ENCODE measurements at places on chromosomes 4 and X.

- no peak for DNase-seq
Measured at GRCh38 chr4:141922236-141922635, 285.9 kb downstream of the IL15 start.

DNA sequence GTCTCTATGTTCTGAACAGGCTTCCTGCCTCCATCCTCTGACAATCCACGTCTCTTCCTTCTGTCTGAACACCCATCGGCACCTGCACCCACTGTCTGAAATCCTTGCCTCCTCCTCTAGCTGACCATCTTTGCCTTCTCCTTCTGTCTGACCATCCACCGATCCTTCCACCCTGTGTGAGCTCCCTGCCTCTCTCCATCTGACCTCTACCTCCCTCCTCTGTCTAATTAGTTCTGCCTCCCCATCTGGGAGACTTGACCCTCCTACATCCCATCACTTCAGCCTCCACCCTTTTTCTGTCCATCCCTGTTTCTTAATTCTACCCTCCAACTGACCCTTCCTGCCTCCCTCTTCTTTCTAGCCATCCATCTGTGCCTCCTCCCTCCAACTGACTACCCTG lies 10.0 kb downstream of the SLC38A5 start:
- no peak for DNase-seq

DNA sequence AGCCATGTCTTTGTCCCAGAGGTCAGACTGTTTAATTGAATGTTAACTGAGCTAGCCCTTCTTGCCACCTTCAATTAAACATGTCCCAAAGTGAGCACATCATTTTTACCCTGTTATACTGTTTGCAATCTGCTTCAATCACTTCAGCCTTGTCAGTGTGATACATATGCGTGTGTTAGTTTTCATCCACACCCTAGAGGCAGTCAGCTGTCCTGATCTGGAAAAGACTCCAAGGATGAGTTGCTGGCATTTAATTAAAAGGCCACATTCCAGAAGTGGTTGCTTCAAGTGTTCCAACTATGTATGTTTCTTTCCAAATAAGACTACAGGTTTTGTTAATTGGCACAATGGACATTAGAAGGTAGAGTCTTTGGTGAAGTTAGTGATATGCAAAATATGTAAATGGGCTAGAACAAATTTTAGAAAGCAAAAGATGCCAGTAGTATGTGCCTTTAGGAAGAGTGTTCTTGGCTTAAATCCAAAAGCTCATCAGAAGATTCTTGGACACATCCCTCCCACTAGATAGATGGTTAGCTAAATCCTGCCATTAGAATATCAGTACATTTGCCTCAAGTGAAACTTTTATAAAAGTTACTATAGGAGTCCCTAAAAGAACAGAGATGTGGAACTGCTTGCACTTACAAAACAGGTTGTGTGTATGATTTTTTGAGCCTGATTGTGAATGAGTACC lies 79.5 kb upstream of the SLIT2 start:
- no peak for DNase-seq

DNA sequence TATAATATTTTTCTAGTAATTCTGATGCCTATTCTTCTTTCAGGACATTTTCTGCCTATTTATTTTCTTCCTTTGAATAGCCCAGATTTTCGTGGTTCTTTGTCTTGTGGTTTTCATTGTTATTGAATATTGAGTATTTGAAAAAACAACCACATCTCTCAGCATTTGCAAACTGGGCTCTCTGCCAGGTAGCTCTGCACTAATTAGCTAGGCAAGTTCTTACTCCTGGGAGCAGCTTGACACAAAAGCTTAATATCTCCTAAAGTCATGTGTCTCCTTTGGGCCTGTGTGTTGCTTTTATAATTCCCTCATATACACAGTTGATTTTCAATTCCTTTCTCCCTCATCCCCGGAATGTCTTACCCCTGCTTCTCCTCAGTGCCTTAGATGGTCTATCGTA lies 413.5 kb upstream of the GRIA3 start:
- no peak for DNase-seq
